Kidney epithelial cell (primary cell): ENCODE measurements at places on chromosomes 12 and 14. TPM values are rescaled to one million over a fixed set of nuclear protein-coding genes. Genes with fewer than 3 reads are reported as not detected.

DNA sequence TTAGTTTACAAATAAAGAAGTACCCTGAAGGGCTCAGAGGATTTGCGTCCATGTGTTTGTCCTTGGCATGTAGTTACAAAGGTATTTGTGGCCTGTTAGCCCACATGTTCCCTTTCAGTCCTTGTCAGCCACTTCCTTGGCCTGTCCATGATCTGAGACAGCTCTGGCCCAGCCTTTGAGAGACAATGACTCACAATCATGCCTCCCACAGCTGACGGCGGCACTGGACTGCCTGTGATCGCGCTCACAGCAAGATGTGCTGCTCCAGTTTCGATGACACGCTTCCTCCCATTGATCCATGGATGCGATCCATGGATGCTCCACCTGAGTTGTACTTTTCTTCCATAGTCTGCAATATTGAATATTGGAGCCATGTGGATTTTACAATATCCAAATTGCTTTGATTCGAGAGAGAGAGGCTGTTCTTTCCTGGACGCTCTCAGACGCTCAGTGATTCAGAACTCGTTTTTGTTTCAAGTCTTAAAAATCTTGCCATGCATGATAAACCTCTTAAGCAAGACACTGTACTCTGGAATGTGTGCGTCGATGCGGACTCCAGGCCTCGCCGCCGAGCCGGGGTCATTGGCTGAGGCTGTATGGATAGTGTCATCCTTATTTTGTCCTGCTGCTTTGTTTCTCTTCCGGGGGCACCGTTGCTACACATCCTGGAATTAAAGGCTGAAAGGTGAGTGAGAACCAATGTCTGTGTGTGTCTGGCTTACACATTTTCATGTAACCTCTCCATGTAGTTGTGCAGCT is 220.1 kb downstream of the GLT1D1 start:
- DNase-seq, result no peak

GRCh38 chr12:30859226-30859625 is 67.3 kb upstream of the TSPAN11 start:
- no peak for DNase-seq

The SYCP3 gene
- total RNA-seq, result 0.07 TPM in 1 of 2 replicates, not detected in the other

- no peak for DNase-seq
Measured at GRCh38 chr12:5520831-5521230, 88.9 kb downstream of the NTF3 start.

The PSEN1 gene
- total RNA-seq, result 66.4 and 73.6 TPM in 2 replicates

GRCh38 chr12:80087486-80088213 is 11.7 kb upstream of the OTOGL start:
- DNase-seq, result no peak

The DPPA3 gene
- total RNA-seq, result not detected in 2 replicates

The DAO gene
- total RNA-seq, result not detected in 2 replicates

The MLF2 gene
- total RNA-seq, result 190 and 216 TPM in 2 replicates

The KRT3 gene
- total RNA-seq, result not detected in 2 replicates

- DNase-seq, result no peak
Measured at GRCh38 chr12:92558806-92559205, 144.0 kb upstream of the PLEKHG7 start.

The SLC17A8 gene
- under 0.01 TPM in 1 of 2 replicates, not detected in the other for total RNA-seq

GRCh38 chr12:119649202-119649808 is 18.6 kb upstream of the PRKAB1 start:
- no peak for DNase-seq

- no peak for DNase-seq
Measured at GRCh38 chr12:124625867-124626675, 58.7 kb upstream of the NCOR2 start.

GRCh38 chr14:86086962-86087361 is 557.0 kb downstream of the FLRT2 start:
- DNase-seq, result no peak

The TCTN2 gene
- 12.3 and 13.4 TPM in 2 replicates for total RNA-seq

GRCh38 chr12:14893506-14894250 is 8.0 kb upstream of the MGP start:
- no peak for DNase-seq

DNA sequence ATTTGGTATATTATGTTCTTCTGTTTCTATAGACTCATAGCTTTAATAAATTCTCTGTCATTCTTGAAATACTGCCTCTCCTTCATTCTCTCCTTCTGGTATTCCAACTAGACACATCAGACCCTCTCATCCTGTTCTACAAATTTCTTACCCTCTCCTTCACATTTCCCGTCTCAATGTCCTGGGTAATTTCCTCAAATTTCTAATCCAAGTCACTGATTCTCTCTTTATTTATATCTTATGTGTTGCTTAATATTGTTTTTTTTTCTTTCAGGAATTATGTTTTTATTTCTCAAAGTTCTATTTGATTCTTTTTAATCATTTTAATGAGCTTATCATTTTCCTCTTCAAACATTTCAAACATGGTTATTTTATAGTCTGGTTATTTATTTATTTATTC is 94.0 kb downstream of the RALGAPA1 start:
- no peak for DNase-seq

DNA sequence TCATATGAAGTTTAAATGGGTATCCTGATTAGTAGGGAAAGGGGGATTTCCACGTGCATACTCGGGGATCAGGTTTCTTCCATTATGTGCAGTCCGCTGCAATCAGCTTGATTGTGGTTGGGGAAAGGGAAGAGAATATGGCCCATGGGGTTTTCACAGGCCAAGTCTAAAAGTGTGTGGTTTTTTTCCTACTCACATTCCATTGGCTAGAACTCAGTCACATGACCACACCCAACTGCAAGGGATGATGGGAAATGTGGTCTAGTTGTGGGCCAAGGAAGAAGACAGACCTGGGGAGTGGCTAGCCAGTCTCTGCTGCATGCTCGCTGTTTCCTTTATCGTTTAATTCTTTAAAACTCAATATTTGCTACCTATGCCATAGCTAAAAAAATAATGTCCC is 105.1 kb downstream of the PRIMA1 start:
- DNase-seq, result no peak

DNA sequence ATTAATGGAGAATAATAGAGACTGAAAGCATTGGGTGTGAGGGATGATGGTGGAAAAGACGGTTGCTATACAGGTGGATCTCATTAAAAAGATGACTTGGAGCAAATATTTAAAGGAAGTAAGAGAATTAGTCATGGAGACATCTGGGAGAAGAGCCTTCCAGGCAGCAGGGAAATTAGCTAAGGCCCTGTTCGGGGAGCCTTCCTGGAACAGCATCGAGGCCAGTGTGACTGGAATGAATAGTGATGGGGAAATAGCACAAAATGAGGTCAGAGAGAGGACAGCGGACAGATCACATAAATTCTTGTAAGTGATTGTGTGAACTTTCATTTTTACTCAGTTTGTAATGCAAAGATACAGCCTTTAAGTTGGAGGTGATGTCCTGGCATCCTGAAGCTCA is 842.3 kb downstream of the SLC6A15 start:
- DNase-seq, result no peak

The WIF1 gene
- not detected in 2 replicates for total RNA-seq

DNA sequence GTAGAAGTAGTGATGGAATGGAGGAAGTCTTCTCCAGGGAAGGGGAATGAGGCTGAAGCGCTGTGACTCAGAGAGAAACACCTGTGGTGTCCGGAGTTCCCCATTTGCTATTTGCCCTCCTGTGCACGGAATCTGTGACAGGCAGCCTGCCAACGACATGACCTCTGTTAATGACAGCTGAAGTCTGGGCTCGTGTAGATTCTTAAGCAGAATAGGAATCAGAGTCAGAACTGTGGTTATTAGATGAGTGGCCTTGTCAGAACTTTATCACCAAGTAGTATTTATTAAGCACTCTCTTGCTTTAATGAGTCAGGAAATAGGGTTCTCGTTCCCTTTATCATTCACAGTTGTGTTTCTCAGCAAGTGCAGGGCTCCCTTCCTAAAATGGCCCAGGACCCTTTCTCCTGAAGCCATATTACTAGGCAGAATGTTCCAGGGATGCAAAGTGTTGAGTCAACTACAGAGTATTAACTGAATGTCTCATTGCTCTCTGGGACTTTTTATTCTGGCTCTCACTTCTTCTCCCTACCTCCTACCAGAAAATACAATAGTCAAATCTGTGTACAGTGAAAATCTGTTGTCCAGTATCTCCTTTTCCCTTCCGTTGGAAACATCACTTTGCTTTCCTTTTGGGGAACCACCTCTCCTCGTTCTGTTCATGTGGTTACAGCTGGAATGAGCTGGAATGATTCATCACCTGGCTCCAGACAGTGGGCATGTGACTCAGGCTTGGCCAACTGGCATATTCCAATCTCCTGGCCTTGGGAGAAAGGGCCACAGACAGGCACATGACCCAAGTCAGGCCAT is 77.8 kb upstream of the MAX start:
- DNase-seq, result peak; percentile 94

GRCh38 chr14:105527381-105527825 is 1.0 kb downstream of the TMEM121 start:
- DNase-seq, result no peak

GRCh38 chr14:56903304-56903969 is 93.2 kb upstream of the OTX2 start:
- DNase-seq, result no peak

The TWF1 gene
- 132 and 137 TPM in 2 replicates for total RNA-seq

The ACRBP gene
- total RNA-seq, result 0.75 and 0.89 TPM in 2 replicates

The ENDOU gene
- not detected in 2 replicates for total RNA-seq

The GALC gene
- total RNA-seq, result 32.3 and 33.3 TPM in 2 replicates

The CLEC7A gene
- 0.07 and 0.13 TPM in 2 replicates for total RNA-seq

DNA sequence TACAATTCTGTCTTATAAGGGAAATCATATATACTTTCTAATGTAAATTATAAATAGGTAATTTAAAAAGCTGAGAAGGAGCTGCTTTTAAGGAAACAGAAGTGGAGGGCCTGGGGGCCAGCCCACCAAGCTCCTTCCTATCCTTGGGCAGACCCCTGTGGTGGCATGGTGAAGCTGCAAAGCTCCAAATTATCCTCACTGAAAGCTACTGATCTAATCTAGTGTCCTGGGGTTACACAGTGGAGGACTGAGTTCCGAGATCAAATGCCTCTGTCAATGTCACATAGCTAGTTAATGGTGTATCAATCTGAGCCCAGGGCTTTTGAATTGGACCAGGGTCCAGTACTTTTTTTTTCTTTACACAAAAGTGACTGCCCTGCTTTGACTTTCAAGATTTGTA is 355.4 kb downstream of the CEP128 start:
- no peak for DNase-seq

DNA sequence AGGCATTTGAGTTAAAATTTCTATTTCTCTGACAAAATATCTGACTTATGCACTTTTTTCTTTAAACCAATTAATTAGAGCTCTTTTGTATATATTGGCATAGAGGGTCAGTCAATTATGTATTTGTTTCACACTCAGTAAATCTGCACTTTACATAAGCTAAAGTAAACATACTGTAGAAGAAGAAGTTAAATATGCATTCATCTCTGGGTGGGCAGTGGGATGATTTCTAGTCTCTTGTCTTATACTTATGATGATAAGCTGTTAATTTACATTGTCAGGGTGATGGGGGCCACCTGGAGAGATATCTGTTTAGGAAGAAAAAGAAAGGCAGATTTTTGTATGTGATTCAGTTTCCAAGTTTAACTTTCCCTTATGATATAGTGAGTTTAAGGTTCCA is 330.8 kb downstream of the IPO8 start:
- no peak for DNase-seq

The LBHD2 gene
- total RNA-seq, result not detected in 2 replicates

The C14orf39 gene
- total RNA-seq, result 0.58 TPM in 1 of 2 replicates, not detected in the other

The CGRRF1 gene
- 13.4 and 15.4 TPM in 2 replicates for total RNA-seq

The TMEM30B gene
- total RNA-seq, result 11.3 and 14.1 TPM in 2 replicates

GRCh38 chr12:55906056-55906455 is 21.6 kb downstream of the PYM1 start:
- DNase-seq, result no peak

The IQSEC3 gene
- 1.0 and 4.0 TPM in 2 replicates for total RNA-seq

DNA sequence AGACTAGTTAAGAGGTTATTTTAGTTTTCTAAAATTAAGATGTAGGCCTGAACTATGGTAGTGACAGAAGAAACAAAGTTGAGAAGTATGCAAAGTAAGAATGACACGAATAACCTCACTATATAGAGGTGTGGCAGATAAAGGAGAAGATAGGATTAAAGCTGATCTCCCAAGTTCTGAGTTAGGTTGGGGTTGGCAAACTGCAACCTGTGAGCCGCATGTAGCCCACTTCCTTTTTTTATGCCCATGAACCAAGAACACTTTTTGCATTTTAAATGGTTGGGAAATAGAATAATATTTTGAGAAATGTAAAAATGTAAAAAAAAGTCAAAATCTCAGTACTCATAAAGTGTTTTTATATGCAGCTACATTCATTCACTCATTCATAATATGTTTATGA is 34.3 kb downstream of the KTN1 start:
- no peak for DNase-seq

- no peak for DNase-seq
Measured at GRCh38 chr12:120453977-120454376, 7.7 kb downstream of the GATC start.

DNA sequence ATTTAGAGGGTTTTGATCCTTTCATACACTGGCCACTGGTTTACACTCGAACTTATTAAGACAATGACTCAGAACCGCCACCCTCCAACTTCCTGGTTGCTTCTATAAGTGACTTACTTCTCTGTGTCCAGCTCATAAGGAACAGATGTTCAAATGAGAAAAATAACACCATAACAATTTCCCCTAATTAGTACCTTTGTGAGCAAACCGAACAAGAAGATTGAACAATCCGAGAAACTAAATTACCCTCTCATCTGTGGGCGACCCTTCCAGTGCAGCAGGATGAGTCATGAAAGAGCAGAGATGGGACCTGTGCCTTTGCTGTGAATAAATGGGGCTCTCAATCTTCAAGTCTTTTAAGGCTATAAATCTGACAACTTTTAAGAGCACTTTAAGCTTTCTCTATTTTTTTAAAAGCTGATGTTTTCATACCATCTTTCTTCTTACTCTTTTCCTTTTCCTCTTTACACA is 146.8 kb upstream of the RASSF8 start:
- DNase-seq, result no peak
